ENCODE measurements at places on chromosomes 12 and 14.

- no peak for DNase-seq
Measured at GRCh38 chr12:117501076-117501869, 139.8 kb upstream of the NOS1 start.

- no peak for DNase-seq
Measured at GRCh38 chr12:107801150-107801549, 26.6 kb downstream of the ASCL4 start.

- DNase-seq: no peak
Measured at GRCh38 chr12:130835436-130835835, 3.6 kb downstream of the STX2 start.

DNA sequence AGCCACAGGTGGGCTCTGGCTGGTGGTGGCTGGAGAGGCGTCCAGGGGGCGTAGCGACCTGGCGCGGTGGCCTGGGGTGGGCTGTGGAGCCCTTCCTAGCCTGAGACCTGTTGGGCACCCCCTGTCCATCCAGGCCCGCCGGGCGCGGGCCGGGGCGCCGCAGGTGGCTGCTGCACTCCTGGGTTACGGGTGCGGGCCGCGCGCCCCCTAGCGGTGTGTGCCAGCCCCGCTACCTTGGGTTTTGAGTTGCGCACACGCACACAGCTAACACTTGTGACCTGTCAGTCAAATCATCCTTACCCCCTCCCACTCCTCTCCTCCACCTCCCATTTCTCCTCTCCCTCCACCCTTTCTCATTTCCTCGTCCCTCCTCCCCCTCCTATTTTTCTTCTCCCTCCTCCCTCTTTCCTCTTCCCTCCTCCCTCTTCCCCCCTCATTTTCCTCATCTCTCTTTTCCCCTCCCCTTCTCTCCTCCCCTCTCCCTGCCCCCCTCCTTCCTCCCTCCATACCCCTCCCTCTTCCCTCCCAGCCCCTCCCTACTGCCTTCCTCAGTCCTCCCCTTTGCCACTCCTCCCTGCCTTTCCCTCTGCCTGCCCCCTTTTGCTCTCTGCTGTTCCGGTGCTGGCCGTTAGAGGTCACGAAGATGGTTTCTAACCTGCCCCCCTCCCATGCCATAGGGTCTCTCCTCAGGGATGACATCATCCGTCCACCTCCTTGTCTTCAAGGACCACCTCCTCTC is 2.3 kb downstream of the MEG3 start:
- no peak for DNase-seq

- no peak for DNase-seq
Measured at GRCh38 chr12:46492471-46493085, 120.0 kb upstream of the SLC38A2 start.

DNA sequence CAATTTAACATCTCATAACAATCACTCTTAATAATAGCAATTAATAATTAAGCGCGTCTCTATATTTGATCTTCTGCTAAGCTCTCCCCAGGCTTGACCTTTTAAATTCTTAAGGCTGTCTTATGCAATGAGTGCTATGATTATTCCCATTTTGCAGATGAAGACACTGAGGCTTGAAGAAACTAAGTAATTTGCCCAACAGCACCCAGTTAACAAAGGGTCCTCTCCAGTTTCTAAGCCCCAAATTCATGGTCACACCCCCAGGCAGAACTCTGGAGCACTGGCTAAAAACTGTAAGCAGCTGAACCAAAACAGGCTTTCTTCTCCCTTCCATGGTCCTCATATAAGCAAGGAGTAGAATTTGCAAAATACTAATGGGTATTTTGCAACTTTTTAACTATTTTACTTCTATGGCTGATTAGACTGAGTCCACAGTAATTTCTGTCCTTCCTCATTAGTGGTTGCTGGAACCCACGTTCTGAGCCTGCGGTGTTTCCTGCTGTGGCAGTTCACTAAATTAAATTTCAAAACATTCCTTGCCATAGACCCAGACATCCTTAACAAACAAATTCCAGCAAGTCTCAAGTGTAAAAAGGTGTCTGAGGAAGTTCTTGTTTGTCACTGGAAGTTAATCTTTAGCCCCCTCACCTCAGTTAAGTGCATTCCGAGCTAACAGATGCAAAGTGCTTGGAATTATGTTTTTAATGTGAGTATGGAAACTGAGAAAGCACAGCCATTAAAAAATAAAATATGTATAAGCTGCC is 76.5 kb downstream of the TMEM132D start:
- DNase-seq: no peak

- peak; percentile 64 for DNase-seq
Measured at GRCh38 chr12:38905480-38906351, at the start of gene CPNE8. CPNE8 (minus strand) TSS chr12:38905591; CDS start chr12:38905534, 57 bp downstream.

DNA sequence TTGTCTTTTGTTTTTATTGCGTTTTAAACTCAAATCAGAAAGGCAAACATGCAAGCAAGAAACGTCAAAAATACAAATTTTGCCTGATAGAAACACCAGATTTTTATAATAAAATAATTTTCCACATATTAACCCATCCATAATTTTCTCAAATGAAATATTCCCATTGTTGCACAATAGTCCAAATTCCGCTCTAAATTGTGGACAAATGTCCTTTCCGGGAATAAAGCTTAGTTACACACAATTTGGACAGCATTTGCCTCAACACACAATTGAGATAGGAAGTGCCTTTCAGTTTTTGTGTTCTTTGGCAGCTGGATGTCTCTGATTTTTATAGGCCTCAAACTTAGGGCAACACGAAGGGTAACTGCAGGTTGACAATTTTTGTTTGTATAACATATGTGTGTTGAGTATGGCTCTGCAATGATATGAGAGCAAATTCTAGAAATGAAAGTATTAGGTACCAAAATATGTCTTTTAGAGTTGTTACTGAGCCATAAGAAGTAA is 105.8 kb downstream of the DIO2 start:
- no peak for DNase-seq

GRCh38 chr12:45638386-45638785 is 91.1 kb upstream of the ARID2 start:
- no peak for DNase-seq

- DNase-seq: no peak
Measured at GRCh38 chr12:100443434-100443833, 30.2 kb upstream of the NR1H4 start.

DNA sequence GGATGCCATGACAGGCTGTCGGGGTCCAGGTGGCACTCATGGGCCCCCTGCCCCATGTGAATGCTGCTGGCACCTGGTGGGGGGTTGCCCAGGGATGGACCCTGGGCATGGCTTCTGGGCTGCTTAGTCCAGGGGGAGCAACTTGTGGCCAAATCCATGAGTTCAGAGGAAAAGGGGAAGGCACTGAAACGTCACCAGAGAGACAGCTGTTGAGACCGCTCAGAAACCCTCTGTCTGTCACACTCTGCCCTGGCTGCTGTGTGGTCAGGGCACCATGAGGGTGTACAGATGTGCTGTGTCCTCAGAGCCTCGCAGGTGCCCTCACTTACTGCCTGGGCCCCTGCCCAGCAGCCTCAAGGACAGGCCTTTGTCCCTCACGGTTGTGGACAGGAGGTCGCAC is 9.4 kb downstream of the CLBA1 start:
- no peak for DNase-seq

GRCh38 chr12:39277416-39277815 is 165.5 kb downstream of the KIF21A start:
- no peak for DNase-seq

GRCh38 chr14:22304326-22304725 is 284.7 kb downstream of the DAD1 start:
- no peak for DNase-seq

DNA sequence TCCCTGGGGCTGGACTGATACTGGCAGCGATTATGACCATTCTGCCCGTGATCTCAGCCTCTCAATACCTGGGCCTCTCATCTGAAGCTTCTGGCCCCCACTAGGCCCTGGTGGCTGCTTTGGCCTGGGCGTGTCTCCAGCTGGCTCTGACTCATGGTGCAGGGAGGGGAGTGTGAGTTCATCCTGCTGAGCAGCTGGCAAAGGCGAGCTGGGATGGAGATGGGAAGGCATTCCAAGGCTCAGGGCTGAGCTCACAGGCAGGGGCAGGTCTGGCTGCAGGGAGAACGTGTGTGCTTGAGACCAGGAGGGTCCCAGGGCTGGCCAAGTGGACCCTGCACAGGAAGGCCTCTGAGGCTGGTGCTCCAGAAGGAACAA is 221.8 kb downstream of the TMEM121 start:
- DNase-seq: no peak

- DNase-seq: no peak
Measured at GRCh38 chr12:50185970-50186663, 18.9 kb upstream of the CERS5 start.

GRCh38 chr12:113341535-113341934 is 6.6 kb upstream of the SLC8B1 start:
- no peak for DNase-seq

DNA sequence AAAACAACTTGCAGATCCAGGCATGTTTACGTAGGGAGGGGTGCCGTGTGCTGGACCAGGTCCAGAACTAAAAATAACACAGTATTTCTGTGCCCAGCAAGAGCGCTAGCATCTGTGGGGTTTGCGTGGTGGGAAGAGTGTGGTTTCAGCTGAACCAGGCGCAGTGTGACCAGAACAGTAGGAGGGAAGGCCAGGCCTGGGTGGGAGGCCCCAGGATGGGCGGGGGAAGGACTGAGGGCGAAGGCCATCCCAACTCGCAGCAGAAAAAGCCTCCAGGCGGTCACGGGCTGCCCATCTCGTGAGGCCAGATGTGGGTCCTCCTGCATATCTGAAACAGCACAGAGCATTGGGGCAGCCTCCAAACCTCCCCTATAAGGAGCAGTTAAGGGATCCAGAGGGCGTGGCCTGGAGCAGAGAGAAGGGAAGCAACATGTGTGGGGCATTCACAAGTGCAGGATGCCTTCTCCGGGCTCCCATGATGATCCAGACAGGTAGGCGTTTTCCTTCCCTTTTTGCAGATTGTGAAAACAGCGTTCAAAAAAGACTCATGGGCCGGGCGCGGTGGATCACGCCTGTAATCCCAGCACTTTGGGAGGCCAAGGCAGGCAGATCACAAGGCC is 17.8 kb upstream of the CD9 start:
- DNase-seq: no peak

GRCh38 chr12:3086729-3087323 is 9.6 kb downstream of the TSPAN9 start:
- no peak for DNase-seq

DNA sequence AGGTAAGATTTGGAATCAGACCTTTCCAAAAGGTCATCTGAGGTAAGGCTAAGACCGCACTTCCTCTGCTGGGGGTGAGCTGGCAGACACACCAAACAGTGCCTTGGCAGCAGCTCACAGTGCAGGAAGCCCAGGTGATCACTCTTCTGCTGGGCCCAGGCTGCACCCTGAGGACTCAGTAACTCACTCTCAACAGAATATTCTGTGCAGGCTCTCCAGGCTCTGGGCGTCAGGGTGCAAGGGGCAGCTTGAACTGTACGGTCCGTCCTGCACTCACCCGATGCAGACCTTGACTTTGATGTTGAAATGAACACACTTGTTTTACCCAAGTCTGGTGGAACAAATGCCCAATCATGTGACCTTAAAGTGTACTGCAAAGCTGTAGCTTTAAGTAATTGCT is 6.0 kb downstream of the ALKBH2 start:
- no peak for DNase-seq

GRCh38 chr14:74630881-74631690 is 19.0 kb upstream of the LTBP2 start:
- DNase-seq: no peak

DNA sequence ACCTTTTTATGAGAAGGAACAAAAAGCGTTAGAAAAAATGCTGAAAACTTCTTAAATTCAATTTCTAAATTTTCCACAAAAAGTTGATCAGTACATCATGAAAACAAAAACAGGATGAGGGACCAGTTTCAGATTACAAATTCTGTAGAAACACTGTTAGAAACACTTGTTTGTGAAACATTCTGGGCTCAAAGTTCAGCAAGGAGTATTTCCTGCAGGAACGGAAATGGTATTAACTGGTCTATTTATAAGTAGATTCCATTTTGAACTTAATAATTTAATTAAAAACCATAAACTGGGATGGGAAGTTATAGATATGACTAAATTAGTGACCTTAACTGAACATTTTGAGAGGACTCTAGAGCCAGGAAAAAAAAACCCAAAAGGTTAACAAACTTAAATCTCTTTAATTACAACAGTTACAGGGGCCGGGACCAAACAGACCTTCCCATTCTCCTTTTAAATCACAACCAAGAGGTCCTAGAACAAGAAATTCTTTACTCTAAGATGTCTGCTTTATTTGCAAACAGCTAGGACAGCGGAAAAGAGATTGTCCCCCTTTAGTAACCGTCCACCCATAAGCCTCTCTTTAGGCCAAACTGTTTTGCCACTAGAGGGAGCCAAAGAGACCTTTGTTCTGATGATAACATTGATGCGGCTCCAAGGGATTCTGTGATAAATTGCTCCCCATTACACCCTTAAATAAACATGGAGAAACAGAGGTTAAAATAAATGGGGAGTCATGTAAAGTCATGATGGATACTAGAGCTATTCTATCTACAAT is 69.0 kb upstream of the RERGL start:
- no peak for DNase-seq

All from activated T-cell treated with anti-CD3 and anti-CD28 coated beads, Interleukin-2, amount 50 U/mL, for 24 hours (primary cell).